ENCODE measurements at places on chromosomes 3 and 15.

DNA sequence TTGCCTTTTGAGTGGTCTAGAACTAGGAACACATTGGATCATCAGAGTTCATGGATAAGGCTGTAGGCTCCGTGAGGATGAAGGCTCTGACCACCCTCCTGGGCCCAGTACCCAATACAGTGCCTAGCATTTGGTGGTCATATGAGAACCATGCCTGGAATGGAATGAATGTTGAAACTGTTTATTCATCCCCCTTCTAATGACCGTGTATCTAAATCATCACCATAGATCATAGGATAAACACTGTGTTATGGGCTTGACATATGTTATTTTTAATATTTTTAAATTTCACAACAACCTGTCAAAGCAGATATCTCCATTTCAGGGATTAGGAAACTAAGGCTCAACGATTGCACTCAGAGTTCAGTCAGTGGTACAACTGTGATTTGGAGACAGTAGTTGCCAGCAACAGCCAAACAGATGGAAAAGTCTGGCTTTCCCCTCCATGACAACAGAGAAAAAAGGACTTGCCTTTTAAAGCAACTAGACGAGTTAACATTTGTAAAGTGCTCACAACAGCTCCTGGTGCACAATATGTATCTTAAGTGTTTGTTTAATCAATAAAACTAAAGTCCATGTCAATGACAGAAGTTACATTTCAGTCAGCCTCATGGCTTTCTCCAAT, 89.6 kb downstream of the TMEM266 start:
- DNase-seq, result no peak

DNA sequence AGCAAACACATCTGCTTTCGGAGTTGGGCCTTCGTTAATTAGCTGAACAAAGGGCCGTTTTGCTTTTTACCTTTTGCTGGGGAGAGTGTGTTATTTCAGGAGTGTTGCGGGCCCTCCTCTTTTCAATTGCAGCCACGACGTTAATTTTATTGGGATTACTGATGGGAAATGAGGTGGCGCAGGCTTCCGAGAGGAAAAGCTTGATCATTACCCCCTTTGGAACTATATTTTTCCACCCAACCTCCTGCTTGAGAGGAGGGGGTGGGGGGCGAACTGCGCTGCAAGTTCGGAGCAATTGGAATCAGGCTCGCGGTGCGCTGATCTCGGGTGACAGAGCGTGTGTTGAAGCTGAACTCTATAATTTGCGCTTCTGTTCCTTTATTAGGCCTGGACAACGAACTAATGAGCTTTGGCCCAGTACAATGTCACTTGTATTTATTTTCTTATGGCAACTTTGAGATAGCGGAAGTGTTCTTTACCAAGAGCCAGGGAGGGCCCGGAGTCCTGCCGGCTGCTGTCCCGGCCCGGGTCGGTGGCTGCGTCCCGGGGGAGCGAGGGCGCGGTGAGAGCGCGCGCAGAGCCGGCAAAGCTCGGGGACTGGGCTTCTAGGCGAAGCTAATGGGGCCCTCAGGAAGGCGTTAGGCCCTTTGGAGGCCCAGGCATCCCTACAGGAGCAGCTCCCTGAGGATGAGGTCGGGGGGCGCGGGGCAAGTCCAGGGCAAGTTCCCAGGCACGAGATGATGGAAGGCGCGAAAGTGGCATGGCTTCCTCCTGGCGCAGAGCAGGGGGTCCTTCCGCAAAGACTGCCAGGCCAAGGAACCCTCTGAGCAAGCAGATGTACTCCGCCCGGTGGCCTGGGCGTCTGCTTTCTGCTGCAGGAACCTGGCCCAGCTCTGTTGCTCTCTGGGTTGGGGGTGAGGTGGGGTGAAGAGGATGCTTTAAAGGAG, 12.9 kb downstream of the NR2F2 start:
- DNase-seq, result no peak

GRCh38 chr15:41610048-41610447, 50.2 kb upstream of the MGA start:
- DNase-seq, result no peak

- DNase-seq, result no peak
Observed at GRCh38 chr3:187198490-187198889, 1.2 kb downstream of the RTP1 start.

GRCh38 chr15:91813924-91814323, 39.6 kb upstream of the SLCO3A1 start:
- DNase-seq, result no peak

All from activated naive CD4-positive, alpha-beta T cell (primary cell).